HFFc6 (cell line): ENCODE measurements at places on chromosomes 2 and 18.

GRCh38 chr18:29779096-29779495 is 1263.4 kb downstream of the DSC3 start:
- no peak for DNase-seq

GRCh38 chr2:72954376-72955227 is 37.3 kb downstream of the EMX1 start:
- no peak for DNase-seq

DNA sequence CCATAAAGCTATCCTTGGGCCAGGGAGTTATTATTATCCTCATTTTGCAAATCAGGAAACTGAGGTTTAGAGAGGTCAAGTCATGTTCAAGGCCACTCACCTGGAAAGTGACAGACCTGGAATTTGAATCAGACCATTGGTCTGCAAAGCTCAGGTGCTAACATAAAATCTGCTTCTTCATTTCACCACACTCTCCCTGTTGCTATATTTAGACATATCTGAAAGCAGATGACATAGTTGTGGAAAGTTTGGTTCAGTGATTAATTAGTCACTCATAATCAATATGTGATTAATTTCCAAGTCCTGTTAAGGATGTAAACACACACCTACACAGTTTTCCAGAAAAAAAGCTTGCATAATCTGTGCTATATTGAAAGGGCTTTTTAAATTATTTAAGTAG is 57.4 kb downstream of the LINC00305 start:
- DNase-seq: no peak

DNA sequence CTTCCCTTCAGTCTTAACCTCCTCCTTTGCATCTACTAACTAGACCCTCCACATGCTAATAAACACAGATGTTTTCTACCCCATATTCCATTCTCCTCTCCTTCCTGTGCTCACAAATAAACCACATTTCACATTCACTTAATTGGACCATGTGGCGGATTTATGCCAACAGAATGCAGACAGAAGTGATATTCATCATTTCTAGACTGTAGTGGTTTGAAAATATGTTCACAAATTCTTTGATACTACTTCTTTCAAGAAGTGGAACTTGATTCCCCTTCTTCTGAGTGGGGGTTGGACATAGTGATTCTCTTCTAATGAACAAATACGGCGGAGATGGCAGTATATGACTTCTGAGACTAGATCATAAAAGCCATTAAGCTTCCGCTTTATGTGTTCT is 73.5 kb upstream of the SPTBN1 start:
- DNase-seq: no peak

DNA sequence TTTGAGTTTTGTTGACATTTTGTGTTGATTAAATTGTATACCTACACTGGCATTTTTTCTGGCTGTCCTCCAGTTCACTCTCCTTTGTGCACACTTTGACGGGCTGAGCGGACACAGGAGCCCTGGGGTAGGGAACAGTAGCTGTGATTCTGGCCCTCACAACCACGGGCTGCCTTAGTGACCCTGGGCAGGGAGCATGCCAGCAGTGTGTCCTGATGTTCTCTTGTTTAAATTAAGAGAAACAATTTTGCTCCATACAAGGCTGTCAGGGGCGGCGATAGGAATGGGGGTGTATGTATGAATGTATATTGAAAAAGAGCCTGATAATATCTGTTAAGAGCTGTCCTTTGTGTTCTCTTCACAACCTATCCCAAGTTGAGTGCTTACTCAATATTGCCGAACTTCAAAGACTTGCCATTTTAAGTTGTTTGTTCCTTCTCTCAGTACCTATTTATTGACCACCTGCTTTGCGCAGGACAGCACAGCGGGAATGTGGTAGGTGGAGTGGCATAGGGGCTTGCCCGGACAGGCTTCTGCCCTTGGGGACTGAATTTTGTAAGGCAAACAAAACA is 103.7 kb upstream of the EML6 start:
- no peak for DNase-seq

GRCh38 chr2:240955306-240956170 is 42.9 kb upstream of the SNED1 start:
- no peak for DNase-seq

- DNase-seq: no peak
Measured at GRCh38 chr2:25453199-25453905, 111.6 kb upstream of the DNMT3A start.

- no peak for DNase-seq
Measured at GRCh38 chr2:95049961-95050360, 24.5 kb downstream of the MAL start.

- DNase-seq: no peak
Measured at GRCh38 chr2:175575346-175576258, 394.1 kb upstream of the ATP5MC3 start.

DNA sequence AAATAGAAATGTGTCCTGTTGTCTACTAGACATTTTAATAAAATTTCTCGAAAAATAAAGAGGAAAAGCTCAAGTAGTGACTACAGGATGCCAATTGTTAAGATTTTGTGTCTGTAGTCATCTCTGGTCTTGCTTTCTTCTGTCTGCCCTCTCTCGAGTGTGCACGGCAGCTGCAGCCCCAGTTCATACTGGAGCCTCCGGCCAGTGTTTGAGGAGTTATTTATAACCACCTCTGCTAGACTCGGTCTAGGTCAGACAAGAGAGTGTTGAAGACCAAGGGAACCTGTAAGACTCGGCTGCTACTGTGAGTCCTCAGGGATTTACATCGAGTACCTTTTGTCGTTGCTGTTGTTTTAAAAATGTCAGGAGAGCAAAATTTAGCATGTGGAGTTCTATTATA is 810.1 kb upstream of the POU3F3 start:
- no peak for DNase-seq

GRCh38 chr2:122565364-122565763 is 809.9 kb downstream of the TSN start:
- no peak for DNase-seq
